ENCODE measurements at places on chromosomes 2 and 18. TPM values are rescaled to one million over a fixed set of nuclear protein-coding genes. Genes with fewer than 3 reads are reported as not detected.

Gene MATN3
- 2.3 TPM for total RNA-seq

Gene FBXO36
- 5.0 TPM for total RNA-seq

Gene TOGARAM2
- total RNA-seq, result under 0.01 TPM

Gene CYP1B1
- 70.2 TPM for total RNA-seq

Gene STRN
- 14.9 TPM for total RNA-seq

Gene POTEJ
- total RNA-seq, result not detected

Gene DSG1
- not detected for total RNA-seq

Gene MTCL1
- total RNA-seq, result 53.5 TPM

Gene UGT1A5
- total RNA-seq, result not detected

Gene SPATA3
- not detected for total RNA-seq

Gene CD8A
- not detected for total RNA-seq

Gene GCFC2
- total RNA-seq, result 14.9 TPM

Gene ITGB1BP1
- total RNA-seq, result 39.7 TPM

Gene IL37
- total RNA-seq, result not detected

Gene LYG2
- total RNA-seq, result not detected

Gene YPEL5
- total RNA-seq, result 51.3 TPM

Gene C1GALT1C1L
- total RNA-seq, result 0.29 TPM

Gene B3GNT7
- 0.14 TPM for total RNA-seq

Gene RNU2-63P
- not detected for total RNA-seq

Gene MDH1B
- total RNA-seq, result 0.43 TPM

Gene MSTN
- not detected for total RNA-seq

Gene CREG2
- 1.3 TPM for total RNA-seq

Gene NCKAP5
- 21.6 TPM for total RNA-seq

Gene RPRM
- not detected for total RNA-seq

Gene EPB41L3
- total RNA-seq, result 0.14 TPM

Gene DLX1
- not detected for total RNA-seq

Gene RPS27A
- 804 TPM for total RNA-seq

Gene TRABD2A
- total RNA-seq, result 1.8 TPM

Gene POLE4
- total RNA-seq, result 24.7 TPM

Gene EML6
- 2.2 TPM for total RNA-seq

Gene CRYBA2
- not detected for total RNA-seq

Gene CLASP1
- total RNA-seq, result 44.6 TPM

Gene ALKAL2
- total RNA-seq, result not detected

Gene NT5DC4
- not detected for total RNA-seq

Gene CCDC85A
- total RNA-seq, result 6.7 TPM

Gene DUSP11
- total RNA-seq, result 24.9 TPM

Gene LRRTM4
- total RNA-seq, result not detected

Gene SERPINB4
- total RNA-seq, result 0.14 TPM

Gene NETO1
- 0.72 TPM for total RNA-seq

Gene NXPH2
- not detected for total RNA-seq

Gene TEX44
- not detected for total RNA-seq

Gene TLX2
- total RNA-seq, result not detected

Gene MYO5B
- 0.66 TPM for total RNA-seq

Gene SFTPB
- not detected for total RNA-seq

Gene TRIM43
- not detected for total RNA-seq

Gene ALPP
- not detected for total RNA-seq

Gene CHRNG
- total RNA-seq, result not detected
